ENCODE measurements at places on chromosomes 3 and 15.

DNA sequence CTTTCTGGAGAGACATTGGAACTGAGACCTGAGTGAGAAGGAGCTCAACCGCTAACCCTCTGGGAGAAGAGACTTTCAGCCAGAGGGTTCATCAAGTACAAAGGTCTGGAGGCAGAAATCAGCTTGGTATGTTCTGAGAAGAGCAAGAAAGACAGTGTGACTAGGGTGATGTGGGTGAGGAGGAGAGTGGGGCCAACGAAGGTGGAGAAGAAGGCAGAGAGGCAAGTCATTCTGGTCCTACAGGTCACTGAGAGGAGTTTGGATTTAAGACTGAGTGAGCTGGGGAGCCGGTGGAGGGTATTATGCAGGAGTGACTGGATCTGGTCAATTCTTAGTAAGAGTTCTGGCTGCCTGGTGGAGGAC, 12.2 kb downstream of the XIRP1 start:
- DNase-seq, result no peak

- DNase-seq, result no peak
Observed at GRCh38 chr3:23421811-23422516, 218.8 kb downstream of the UBE2E2 start.

- DNase-seq, result no peak
Observed at GRCh38 chr3:46898321-46899150, 21.0 kb downstream of the PTH1R start.

DNA sequence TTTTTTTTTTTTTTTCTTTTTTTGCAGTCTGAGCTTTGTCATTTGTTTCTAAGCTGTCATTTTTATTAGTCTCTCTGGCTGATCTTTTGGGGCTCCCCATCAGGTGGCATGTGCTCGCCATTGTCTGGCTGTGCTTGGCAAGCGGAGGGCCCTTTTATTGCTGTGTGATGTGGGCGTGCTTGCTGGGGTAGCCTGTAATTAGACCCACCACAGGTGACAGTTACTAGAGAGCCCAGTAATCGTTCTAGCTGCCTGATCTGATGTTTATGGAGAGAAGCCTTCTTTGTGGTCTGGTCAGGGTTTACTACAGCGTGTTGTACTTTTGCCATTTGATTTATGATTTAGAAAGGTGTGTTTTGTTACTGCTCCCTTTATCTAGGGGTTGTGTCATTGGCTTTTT, 179.9 kb downstream of the MCTP2 start:
- no peak for DNase-seq

DNA sequence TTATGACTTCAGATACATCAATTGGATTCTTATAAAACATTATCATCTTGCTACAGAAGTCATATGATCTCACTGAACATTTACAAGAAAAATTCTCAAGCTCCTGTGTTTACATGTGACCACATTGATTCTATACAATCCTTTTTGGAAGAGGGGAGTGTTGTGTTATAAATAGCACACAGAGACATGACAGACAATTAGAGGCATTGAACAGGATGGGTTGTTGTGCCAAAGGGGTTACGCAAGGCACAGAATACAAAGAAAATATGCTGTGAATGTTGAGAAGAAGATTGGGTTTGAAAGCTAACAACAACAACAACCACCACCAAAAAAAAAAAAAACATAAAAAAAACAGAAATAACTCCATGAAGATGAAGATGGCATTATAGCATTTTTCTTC, 32.5 kb upstream of the TBL1XR1 start:
- peak; percentile 17 for DNase-seq

- no peak for DNase-seq
Observed at GRCh38 chr3:16514021-16514700, 662 bp upstream of the RFTN1 start.

- DNase-seq, result no peak
Observed at GRCh38 chr3:53718462-53718861, 127.8 kb downstream of the CHDH start.

DNA sequence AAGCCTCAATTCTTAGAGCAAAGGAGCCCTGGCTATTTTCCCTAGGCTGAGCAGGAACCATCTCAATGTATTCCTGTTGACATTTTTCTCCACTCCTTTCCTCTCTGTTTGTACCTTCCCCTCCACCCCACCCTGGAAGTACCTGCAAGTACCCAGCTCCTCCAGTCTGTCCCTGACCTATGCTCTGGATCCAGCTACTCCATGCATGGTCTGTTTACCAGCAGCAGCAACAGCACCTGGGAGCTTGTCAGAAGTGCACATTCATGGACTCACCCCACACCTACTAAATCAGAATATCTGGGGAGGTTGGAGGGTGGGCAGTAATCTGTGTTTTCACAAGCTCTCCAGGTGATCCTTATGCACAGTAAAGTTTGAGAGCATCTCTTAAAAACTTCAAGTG, 240.7 kb upstream of the UMPS start:
- no peak for DNase-seq

DNA sequence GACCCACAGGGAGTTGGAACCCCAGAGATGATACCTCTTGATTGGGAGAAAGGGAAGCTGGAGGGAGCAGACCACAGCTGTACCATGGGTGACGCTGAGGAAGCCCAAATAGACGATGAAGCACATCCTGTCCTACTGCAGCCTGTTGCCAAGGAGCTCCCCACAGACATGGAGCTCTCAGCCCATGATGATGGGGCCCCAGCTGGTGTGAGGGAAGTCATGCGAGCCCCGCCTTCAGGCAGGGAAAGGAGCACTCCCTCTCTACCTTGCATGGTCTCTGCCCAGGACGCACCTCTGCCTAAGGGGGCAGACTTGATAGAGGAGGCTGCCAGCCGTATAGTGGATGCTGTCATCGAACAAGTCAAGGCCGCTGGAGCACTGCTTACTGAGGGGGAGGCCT, 201.1 kb downstream of the AKAP13 start:
- no peak for DNase-seq

DNA sequence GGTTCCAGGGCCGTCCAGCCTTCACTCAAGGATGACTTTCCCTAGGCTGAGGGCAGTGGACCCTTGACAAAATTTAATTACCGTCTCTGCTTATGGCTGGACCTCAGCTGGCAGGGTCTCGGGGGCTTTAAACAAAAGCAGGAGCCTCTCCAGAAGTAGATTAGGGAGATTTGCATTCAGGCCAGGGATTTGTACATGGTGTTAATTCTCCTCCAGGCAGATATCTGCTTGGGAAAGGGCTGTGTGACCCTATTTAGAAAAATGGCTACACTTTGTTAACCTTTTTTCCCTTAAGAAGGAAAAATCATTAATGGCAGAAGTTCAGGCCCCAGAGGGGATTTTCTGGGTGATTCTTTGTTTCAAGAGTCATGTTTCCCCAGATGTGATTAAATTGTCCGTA, 329.1 kb upstream of the C2CD4B start:
- DNase-seq, result no peak

DNA sequence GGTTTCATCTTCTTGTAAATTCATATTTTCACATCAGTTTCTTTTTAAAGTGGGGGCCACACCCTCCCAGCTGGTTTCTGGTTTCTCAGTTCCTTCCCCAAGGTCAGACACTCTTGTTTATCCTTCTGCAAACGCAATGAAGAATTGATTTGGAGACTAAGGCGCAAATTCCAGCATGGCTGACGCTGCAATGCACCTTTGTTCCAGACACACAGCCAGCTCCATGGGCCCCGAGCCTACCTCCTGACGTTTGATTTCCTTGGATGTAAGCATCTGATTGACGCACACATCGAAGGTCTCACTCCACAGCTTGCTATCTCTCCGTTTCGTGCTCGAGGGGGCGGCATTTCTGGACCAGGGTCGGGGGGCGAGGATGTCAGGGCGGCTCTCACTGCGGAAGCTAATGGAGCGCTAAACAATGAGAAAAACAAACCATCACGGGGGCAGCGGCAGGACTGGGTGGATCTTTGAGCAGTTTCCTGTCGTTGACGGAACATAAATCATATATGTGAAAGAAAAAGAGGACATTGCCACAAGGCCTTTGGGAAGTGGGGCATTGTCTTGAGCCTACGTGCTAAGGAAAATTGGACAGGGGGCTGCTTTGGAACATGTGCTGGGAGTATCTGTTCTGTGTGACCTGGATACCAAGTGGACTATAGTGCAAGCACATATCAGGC, 46.9 kb downstream of the ARHGEF3 start:
- DNase-seq, result no peak

DNA sequence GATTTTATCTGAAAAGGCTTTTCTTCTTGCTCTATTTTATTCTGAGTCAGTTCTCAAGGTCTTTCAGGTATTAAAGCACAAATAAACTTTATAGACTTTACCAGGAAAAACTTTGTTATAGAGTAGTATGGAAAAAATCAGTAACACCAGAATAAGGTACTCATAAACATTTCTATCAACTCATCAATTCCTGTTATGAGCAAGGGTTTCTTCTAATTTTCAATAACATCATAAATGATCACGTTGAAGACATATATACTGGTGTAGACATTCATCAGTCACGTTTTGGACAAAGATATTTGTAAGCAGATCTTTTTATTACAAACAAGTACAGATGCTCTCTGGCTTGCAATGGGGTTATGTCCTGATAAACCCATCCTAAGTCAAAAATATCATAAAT, 9.6 kb upstream of the HDC start:
- no peak for DNase-seq

DNA sequence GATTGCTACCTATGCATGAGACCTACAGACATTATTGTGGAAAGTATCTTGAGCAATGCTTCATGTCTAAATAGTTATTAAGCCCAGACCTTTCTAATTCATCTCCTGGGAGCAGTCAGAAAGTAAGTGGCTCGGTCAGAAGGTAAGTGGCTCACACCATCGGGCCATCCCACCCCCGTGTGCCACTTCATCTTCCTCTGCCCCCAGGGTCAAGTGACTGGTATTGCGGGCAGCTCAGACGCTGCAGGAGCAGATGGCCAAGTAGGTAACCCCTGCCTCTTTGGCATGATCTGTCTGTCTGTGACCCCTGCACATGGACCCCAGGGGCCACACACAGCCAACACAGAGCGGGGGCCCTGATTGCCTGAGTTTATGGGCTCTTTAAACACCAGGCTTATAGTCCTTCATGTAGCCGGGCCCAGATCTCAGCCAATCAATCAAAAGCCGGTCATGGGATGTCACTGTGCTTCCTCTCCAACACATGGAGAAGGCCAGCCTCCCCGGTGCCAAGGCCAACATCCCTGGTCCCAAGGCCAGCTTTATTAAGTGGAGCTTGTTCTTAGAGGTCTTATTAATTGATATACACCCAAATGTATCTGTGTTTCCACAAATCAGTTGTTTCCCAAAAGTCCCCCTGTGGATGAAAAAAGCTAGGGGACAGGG, 42.9 kb downstream of the LARP6 start:
- DNase-seq, result no peak

DNA sequence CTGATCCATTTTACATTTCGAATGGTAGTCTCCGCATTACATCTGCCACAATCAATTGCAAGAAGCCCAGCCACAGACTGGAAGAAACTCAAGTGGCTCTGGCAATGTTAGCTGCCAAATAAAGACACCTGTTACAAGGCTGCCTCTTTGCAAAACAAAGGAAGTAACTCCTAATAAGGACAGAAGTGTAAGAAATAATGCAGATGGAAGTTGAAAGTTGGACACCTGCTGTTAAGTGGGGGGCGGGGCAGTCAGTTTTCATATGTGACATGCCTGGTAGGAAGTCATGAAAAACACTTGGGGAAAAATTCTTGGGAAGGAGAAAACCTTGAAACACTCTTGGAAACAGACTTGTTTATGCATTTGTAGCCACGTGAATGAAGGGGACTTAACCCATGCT, 54.1 kb upstream of the ATP2C1 start:
- DNase-seq, result no peak

DNA sequence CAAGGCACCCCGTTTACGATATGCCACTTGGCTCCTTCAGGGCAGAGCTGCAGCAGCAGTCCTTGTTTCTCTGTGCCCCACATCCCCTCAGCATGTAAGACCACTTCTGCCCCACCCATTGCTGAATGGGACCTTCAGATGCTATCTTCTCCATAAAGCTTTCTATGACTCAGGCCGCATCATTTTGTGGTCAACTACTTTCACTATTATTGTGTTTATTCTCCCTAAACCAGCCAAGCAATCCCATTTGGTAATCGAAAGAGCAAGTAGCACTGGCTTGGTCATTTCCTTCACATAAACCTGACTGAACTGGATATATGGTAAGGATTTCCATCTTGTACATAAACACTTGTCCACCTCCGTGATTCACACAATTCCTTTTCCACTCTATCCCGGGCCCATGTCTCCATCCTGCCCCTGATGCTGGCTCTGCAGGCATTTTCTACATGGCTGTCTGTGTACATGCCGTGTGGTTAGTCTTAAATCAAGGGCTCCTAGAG, 25.7 kb downstream of the LIPC start:
- DNase-seq, result peak; percentile 70

- DNase-seq, result no peak
Observed at GRCh38 chr3:67691207-67691606, 36.8 kb upstream of the SUCLG2 start.

DNA sequence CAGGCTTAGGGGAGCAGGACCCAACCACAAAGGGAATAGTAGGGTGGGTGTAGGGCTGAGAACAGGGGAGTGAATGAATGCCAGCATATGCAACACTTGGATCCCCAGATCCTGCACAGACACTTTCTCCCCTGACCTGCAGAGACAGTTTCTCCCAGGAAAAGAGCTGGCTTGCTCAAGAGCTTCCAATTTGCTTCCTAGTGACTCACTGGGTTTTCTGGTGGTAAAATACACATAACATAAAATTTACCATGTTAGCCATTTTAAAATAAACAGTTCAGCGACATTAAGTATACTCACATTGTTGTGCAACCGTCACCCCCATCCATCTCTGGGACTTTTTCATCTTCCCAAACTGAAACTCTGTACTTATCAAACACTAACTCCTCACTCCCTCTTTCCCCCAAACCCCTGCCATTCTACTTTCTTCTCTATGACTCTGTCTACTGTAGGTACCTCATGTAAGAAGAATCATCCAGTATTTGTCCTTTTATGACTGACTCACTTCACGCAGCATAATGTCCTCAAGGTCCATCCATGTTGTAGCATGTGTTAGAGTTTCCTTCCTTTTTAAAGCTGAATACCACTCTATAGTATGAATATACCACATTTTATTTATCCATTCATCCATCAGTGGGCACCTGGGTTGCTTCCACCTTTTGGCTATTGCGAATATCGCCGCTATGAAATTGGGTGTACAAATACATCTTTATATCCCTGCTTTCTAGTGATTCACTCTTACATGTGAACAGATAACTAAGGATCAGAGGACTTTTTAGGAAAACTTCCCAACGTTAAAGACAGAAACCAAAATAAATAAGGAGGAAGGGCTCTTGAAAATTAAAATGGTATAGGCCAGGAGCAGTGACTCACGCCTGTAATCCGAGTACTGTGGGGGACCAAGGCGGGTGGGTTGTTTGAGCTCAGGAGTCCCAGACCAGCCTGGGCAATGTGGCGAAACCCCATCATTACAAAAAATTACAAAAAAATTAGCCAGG, 95.6 kb upstream of the TJP1 start:
- DNase-seq, result peak; percentile 38
